ENCODE measurements at places on chromosomes 16 and 17.

- DNase-seq = no peak
Measured at GRCh38 chr17:49748791-49749190, 15.1 kb downstream of the FAM117A start.

- no peak for DNase-seq
Measured at GRCh38 chr16:8374586-8375231, 215.6 kb downstream of the TMEM114 start.

- no peak for DNase-seq
Measured at GRCh38 chr17:75738218-75738802, 17.1 kb downstream of the ITGB4 start.

- no peak for DNase-seq
Measured at GRCh38 chr17:40916366-40916765, 21.1 kb downstream of the KRT23 start.

- no peak for DNase-seq
Measured at GRCh38 chr16:24822542-24822941, 23.2 kb upstream of the SLC5A11 start.

DNA sequence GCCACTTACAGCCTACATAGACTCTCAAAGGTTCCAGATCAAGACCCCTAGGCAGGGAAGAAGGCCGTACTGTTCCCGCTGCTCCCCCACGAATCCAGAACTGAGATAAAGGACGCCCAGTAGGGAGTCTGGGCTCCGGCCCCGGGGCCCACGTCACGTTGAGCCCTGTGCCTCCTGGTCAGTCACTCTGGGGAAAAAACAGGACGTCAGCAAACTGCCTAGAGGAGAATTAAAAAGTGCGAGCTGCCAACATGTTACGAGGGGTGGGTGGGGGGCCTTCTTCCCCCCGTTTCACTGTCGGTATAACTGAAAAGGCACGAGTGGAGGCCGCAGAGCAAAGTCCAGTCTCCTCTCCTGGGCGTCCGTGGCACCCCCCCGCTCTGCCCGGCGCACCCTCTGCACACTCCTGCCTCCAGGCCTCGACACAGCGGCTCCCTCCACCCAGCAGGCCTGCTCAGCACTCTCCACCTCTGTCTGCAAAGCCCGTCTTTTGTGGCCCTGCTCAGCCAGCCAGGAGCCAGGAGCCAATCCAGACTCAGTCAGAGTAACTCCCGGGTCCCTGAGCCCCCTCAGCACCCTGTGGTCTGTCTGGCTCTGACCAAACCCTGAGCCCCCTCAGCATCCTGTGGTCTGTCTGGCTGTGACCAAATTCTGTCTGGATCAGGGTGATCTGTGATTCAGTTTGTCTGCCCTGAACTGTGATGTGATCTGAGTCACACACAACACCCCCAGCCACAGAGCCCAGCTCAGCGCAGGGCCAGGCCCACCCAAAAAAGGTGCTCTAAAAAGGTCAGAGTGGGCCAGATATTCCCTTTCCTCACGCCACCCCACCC, 6.2 kb downstream of the ITGAE start:
- DNase-seq = no peak

GRCh38 chr16:70551788-70552187, 28.2 kb downstream of the SF3B3 start:
- DNase-seq = no peak

GRCh38 chr17:33806631-33807030, 448.5 kb upstream of the CCL2 start:
- no peak for DNase-seq

- DNase-seq = no peak
Measured at GRCh38 chr16:89401641-89402445, 88.5 kb downstream of the ANKRD11 start.
